ENCODE measurements at places on chromosomes 16 and 17.

DNA sequence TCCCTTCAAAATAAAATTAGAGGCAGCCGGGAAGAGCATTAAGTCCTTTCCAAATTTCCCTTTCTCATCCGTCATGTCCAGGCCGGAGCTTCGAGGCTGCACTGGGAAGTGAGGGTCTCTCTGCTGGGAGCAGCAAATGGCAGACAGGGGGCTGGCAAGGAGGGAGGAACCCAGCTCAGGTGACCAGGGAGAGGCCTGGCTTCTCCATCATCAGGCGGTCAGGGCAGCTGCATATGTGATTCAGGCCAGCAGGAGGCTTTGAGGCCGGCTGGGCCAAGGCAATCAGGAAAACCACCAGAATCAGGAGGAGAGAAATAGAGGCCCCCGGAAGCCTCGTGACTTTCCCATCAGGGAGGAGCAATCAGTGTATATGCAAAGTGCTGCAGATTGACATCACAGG, 85.0 kb upstream of the RPL38 start:
- no peak for DNase-seq

GRCh38 chr16:87951552-87952538, 611 bp downstream of the BANP start:
- DNase-seq, result no peak

- DNase-seq, result no peak
Measured at GRCh38 chr16:1488054-1488601, 616 bp downstream of the PTX4 start.

- no peak for DNase-seq
Measured at GRCh38 chr17:18156171-18156975, 27.3 kb upstream of the ALKBH5 start.

DNA sequence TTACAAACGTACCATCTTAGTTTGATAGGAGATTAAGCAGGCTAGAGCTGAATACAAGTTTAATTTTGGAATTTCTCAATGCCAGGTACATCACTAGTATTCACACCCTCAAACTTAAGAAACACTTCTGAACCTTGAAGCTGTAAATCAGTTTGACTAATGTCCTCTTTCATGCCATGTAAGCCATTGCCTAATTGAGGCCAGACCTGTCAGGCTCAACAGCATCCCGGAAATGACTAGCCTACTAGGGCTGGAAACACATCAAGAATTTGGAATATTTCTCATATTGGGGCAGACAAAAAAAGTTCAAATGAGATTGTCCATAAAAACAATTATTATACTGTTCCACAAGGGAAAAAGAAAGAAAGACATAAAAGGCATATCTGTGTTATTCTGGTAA, 1.7 kb downstream of the USP32 start:
- DNase-seq, result peak; percentile 87

Measured in fibroblast of upper back skin (primary cell).